ENCODE measurements at places on chromosomes 3 and 15.
A peak's percentile ranks its signal among the peaks of the same experiment; 100 is the strongest.

DNA sequence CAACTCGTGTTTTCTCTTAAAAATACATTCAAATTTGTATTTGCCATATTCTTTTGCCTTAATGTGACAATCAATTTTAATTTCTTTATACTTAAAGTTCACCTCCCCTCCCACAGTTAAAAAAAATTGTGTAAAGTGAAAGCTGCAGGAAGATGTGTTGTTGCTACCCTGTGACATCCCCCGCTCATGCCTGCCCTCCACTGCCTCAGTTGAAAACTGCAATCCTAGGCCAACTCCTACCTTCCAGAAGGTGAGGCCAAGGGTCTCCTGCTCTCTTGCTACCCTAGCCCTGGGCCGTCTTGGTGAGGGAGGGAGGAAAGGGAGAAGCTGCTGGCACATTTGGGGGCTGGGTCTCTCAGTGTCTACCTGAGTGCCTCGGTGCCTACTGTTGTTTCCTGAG is 57.0 kb upstream of the CMTM7 start:
- DNase-seq = peak; percentile 59

DNA sequence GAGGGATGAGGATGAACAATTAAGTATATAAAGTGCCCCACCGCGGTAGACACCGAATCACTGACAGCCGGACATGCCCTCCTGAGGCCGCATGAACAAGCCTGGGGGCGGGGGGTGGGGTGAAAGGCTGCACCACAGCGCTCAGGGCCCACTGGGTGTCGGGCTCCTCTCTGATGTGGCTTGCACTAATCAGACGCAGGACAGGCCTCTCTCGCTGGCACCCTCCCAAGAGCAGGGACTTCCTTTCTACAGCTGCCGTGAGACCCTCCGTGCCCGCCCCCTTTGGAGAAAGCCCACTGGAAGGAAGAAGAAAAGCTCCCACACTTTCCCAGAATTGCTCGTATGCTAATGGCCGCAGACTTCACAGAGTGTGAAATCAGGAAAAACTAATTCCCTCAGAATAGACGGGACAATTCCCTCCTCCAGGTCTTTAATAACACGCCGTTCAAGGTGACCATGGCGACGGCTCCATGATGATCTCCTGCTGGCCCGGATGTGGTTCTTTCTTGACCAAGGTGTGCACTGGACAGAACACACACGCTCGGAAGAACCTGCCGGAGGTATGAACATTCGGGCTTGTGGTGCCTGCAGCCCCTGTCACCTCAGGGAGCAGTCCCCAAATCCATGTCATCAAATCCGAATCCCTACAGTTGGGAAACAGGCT is 32.0 kb downstream of the IQSEC1 start:
- no peak for DNase-seq

- DNase-seq = no peak
Measured at GRCh38 chr15:81530271-81530691, 156.3 kb upstream of the TMC3 start.

- peak; percentile 77 for DNase-seq
Measured at GRCh38 chr3:14791343-14791945, 27.3 kb upstream of the FGD5 start.

DNA sequence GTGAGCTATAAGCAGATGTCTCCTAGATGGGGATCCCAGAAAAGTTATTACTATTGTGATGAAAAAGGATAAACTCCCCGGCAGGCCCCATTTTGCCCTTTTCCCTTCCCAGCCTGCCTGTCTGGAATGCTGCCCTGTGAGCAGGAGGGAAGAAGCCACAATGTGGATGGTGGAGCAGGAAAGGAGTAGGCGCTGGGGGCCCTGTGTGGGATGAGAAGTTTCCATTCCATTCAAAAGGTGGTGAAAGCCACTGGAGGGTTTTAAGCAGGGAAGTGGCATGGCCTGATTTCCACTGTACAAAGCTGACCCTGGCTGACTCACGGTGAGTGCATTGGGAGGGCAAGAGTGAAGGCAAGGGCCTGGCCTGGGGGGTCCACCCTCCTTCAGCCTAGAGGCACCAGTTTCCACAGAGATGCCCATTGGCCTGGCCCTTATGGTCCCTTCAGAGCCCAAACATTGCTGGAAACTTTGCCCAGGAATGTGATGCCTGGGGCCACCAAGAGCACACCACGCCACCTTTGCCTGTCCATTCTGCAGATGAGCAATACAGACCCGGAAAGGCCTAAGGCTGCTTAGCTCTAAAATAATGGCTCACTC is 206.9 kb downstream of the RPLP1 start:
- DNase-seq = peak; percentile 20

DNA sequence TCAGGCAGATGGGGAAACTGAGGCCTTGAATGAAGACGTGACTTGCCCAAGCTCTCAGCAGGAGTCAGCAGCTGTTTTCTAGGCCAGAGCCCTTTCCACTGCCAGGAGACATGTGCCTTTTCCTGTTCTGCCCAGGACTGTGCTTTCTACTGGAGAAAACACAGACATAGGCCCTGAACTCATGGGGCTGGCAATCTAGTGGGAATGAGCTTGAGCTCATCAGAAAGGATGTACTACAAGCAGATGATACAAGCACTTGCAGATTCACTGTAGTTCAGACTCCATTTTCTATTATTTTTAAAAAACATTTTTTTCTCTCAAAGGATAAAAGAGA is 14.4 kb downstream of the MASP1 start:
- DNase-seq = no peak

DNA sequence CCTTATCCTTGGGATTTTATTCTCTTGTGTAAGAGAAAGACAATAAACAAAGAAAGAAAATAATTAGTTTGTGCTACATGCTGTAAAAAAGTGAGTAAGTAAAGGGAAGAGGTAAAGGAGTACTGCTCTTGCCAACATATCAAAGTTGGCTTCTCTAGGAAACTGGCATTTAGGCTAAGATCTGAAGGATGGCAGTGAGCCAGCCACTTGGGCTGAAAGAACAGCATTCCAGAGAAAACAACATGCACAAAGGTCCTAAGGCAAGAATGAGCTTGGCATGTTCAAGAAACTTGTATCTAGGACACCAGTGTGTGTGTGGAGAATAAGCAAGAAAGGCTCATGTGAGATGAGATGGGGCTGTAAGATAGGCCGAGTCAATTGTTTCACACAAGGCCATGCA is 245.5 kb upstream of the MANF start:
- no peak for DNase-seq

DNA sequence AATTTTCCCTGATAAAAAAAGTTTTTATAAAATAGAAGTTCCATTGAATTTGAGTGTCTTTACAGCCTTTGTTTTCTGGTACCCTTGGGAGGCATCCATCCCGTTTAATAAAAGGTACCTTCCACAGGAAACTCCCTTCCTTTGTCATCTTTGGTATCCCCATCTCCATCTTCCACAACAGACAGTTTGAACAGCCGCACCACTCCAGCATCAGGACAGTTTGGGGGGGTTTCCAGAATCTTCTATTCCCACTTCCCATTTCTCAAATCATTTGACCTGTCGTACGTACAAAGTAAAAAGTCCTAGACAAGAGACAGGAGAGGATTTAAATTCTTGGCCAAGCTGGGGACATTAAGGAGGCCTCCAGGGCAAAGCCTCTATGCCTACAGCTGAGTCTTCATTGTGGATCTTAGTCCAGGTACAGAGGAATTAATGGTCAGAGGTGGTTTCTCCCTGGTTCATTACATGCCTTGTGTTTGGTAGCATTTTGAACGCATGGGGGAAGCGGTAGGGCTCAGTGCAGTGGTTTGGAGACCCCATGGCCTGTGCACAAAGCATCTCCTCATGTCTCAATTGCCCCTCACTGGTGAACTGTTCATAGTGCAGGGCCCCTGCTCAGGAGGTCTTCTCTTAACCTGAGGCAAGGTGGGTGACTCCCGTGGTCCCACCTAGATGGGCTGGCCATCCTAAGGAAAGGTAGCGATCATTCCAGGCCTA is 19.4 kb upstream of the BCL2A1 start:
- DNase-seq = no peak

DNA sequence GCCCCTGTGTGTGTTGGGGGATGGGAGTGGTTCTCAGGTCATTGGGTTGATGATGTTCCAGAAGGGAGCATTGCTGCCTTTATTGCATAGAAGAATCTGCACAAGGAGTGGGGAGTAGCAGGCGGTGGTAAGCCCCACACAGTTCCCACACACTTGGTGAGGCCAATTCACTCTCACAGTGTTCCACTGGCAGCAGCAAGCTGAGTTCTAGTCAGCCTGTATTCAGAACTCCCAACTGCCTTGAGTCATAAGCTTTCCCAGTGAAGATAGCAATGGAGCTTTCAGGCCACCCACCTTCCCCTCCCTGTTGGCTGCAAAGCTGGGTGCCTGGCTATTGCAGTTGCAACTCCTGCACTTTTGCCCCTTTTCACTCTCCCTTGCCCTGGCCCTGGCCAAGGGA is 181.1 kb upstream of the RBMS3 start:
- no peak for DNase-seq

GRCh38 chr3:160401291-160402095 is 2.0 kb downstream of the SMC4 start:
- DNase-seq = no peak

- DNase-seq = peak; percentile 48
Measured at GRCh38 chr3:194265505-194265892, 85.6 kb downstream of the CPN2 start.

GRCh38 chr15:39925112-39925842 is 5.2 kb upstream of the GPR176 start:
- no peak for DNase-seq

GRCh38 chr3:72617424-72618024 is 230.7 kb downstream of the SHQ1 start:
- no peak for DNase-seq

- DNase-seq = no peak
Measured at GRCh38 chr15:23069496-23070166, 30.3 kb upstream of the TUBGCP5 start.

- no peak for DNase-seq
Measured at GRCh38 chr3:132256989-132257388, 60.2 kb upstream of the ACP3 start.

GRCh38 chr3:49484471-49484870 is 14.4 kb downstream of the DAG1 start:
- DNase-seq = no peak

DNA sequence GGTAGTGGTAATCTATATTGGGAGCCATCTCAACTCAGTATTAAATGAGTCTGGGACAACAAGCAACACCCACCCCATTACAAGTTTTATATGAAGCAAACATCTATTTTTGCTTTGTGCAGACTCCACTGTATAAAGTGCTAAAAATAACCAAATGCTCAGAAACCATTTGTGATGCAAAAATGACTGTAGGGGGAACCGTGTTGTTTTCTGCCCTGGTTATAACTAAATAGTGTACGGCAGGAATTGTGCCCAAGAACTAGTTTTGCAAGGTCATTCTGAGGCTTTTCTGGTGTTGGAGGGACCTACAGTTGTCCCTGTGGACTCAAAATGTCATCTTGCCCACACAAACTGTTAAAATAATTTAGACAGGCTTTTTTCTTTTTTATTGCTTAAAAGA is 88.3 kb downstream of the ITPR1 start:
- DNase-seq = no peak

- no peak for DNase-seq
Measured at GRCh38 chr3:123831420-123831819, 52.7 kb downstream of the MYLK start.

DNA sequence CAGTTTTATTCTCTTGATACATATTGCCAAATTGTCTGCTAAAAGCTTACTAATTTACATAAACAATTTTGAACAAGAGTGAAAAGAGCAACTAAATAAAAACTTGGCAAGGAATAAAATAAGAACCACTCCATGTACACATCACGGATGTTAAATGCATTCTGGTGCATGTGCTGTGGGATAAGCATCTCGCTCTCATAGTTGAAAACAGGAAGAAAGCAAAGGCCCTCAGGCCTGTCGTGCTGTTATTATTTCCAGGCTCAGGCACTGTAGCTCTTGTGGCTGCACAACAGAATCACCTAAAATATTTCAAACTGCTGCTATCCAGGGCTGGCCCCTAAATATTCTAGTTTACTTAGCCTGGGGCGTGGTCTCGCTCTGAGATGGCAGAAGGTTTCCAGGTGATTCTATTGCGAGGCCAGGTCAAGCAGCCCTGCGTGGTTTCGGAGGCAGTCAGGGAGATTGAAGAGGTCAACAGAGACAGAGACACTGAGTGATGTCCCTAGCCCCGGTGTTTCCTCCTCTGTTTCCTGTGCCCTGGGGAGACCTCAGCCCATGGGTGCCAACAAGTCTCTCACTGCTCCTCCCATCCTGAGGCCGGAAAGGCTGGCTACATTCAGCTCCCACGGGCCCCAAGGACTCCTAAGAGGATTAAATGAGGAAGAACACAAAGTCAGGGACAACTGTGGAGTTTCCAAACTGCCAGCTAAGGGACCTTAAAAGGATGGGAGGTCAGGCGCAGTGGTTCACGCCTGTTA is 18.2 kb upstream of the PDIA5 start:
- DNase-seq = no peak

- DNase-seq = no peak
Measured at GRCh38 chr15:34737477-34737876, 17.3 kb downstream of the GJD2 start.

DNA sequence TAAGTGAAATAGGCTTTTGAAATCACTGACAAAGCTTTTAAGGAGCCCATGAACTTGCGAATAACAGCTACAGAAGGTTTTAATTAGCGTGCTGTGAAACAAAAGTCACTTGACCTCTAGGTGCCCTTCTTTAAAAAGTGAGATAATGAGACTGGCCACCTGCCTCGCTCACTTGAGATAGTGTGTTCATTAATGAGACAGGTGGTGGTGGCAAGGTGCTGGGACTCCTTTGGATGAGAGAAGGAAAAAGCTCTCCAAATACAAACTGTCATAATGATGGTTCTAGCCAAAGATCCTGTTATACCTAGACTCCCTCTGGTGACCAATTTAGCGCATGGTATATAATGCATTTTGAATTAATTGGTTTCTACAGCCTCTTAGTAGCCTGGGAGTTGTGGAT is 22.7 kb upstream of the IREB2 start:
- no peak for DNase-seq

- DNase-seq = peak; percentile 33
Measured at GRCh38 chr15:41978534-41978933, 6.2 kb upstream of the EHD4 start.

DNA sequence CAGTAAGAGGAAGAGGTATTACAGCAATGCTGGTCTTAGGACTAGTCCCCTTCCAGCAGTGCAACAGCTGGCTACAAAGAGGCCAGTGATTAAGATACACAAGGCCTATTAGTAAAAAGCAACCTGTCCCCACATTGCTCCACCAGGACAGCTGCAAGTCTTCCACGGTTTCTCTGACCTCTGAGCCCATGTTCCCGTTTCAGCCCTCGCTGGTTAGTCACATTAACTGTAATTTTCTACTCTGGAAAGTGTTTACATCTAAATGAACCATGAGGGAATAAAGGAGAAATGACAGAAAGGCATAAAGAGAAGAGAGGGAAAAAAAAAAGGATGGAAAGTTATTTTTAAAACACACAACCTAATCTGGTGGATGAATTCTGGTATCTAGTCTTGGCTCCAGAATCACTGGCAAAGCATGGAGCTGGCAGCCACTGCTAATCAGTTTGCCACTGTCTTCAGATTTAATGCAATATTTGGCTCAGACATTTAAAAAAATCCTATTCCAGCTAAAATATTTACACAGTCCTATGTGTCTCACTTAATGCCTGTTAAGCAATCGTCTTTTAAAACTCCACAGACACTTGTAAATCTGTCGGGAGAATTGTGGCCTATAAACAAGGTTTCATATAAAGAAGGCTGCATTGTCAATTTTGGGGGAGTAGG is 154.9 kb downstream of the GREM1 start:
- DNase-seq = no peak

- DNase-seq = no peak
Measured at GRCh38 chr3:122678506-122678905, 2.1 kb upstream of the PARP14 start.
